ENCODE measurements at places on chromosomes 2 and 18.

DNA sequence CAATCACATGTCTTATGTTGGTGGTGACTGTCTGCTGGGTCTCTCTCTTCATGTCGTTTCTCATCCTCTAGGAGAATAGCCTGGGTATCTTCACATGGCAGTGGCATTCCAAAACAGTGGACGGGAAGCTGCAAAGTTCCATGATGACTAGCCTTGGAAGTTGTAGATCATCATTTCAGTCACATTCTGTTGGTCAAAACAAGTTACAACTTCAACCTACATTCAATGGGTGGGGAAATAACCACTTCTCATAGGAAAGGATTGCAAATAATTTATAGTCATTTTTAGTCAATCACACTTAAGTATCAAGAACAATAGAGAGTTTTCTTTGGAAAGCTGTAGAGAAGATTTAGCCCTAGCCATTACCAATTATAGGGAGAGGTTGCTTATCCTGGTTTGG lies 395.0 kb upstream of the CDH2 start:
- no peak for DNase-seq

GRCh38 chr18:8848541-8848940 lies 143.2 kb downstream of the MTCL1 start:
- DNase-seq = no peak

- no peak for DNase-seq
Observed at GRCh38 chr18:36297417-36298125, at the start of gene FHOD3. Gene FHOD3 (plus strand): TSS chr18:36297713. CDS start chr18:36297836, 123 bp downstream.

GRCh38 chr2:144249035-144249637 lies 270.8 kb downstream of the ZEB2 start:
- DNase-seq = no peak

GRCh38 chr2:167140767-167141166 lies 252.5 kb downstream of the XIRP2 start:
- DNase-seq = no peak

DNA sequence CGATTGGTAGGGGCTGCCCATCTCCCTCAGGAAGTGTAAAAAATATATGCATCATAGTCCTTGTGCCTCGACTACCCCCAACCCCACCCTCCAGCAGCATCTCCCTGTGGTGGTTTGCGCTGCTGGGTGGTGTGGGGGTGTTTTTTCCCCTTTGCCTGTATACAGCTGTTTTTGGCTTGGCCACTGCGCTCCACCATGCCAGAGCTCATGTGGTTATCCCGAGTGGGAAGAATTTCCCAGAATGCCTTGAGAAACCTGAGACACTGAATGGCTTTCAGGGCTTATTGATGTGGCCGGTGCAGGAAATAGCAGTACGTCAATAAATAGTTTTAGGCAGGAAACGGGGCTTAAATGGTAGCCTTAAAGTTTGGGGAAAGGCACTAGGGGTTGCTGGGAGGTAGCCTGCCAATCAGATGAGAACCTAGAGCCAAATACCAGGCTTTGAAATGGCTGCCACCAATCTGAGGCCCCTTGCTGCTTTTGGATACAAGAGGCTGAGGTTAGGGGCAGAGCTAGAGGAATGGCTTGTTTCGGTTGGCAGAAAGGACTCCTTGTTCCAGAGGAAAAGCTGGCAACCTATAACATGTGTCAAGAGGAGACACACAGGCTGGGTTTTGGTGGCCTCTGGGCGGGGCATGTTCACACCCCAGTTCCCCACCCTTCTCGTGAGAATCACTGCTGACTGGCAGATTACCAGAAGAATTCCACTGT lies 144.1 kb downstream of the SMAD7 start:
- no peak for DNase-seq

- DNase-seq = no peak
Observed at GRCh38 chr18:59839246-59839645, 60.5 kb upstream of the PMAIP1 start.

GRCh38 chr2:235446082-235446481 lies 47.8 kb upstream of the AGAP1 start:
- DNase-seq = no peak

DNA sequence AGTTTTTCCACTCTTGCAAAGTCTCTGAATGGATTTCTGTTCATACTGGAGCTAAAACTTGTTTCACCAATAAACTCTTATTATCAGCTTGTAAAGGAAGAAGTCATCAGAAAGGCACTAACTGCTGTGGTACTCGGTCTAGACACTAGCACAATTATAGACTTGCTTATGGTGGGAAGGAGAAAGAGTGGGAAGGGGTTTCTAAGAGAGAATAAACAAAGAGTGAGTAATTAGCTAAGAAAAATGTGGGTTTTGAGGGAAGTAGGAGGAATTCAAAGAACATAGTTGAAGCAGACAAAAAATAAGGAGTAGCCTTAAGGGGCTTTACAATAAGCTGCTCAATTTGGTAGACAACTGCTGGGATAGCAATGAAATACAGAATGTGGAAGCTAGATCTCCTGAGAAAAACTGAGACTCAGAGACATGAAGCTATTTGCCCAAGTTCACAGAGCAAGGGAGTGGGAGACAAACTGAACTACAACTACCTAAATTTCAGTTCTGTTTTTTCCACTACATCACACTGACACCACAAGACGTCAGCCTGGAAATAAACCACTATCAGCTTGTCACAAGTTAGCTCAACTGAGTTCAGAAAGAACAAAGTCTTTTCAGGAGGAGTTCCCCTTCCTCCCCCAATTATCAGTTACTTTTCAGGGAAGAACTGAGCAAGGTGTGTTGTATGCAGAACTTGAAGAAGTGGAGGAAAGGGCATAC lies 59.7 kb downstream of the MAP4K3 start:
- DNase-seq = peak; percentile 4

- no peak for DNase-seq
Observed at GRCh38 chr2:238331916-238332315, 11.6 kb downstream of the TRAF3IP1 start.

DNA sequence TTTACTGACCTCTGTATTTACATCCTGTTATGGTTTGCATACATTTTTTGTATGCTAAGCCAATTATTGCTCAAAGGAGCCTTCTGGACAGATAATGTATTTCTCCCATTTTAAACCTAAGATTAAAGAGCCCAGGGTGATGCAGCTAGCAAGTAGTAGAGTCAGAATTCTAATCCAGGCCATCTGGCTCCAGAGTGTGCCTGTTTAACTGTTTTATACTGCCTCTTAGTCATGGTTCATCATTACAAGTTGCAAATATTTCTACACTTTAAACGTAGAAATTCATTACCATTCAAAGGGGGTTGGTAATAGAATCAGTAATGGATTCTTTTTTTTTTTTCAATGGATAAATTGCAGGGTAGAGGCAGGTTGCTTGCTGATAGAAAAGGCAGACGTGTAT lies 52.4 kb downstream of the EPC2 start:
- DNase-seq = no peak

GRCh38 chr2:233248999-233249398 lies 2.5 kb upstream of the ATG16L1 start:
- DNase-seq = no peak

- no peak for DNase-seq
Observed at GRCh38 chr2:192546565-192546964, 351.8 kb upstream of the TMEFF2 start.

DNA sequence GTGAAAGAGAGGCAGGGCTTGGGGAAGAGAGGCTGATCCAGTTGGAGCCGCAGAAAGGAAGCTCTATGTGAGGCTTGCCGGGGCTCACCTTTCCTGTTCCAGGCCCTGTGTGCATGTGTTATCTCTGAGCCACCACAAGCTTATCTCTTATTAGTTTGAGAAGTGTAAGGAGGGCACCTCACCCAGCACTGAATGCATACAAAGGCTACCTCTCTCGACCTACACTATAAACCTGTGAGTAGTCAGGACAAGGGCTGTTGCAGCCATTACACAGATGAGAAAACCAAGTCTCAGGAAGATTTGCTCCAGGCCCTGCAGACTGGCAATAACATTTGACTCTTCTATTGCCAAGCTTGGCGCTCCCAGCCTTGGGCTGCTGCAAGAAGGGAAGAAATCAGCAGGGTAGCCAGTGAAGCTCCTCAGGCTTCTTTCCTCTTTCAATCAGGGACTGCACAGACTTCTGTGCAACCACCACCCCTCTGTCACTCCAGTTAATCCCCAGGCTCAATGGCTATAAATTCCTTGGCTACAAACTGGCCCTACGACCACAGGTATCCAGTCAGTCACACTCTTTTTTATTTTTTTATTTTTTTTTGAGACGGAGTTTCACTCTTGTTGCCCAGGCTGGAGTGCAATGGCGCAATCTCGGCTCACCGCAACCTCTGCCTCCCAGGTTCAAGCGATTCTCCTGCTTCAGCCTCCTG lies 73.8 kb downstream of the CLHC1 start:
- DNase-seq = no peak
